ENCODE measurements at places on chromosomes 3 and 15.
A peak's percentile ranks its signal among the peaks of the same experiment; 100 is the strongest.

- no peak for DNase-seq
Measured at GRCh38 chr3:126573492-126574117, 14.9 kb upstream of the C3orf22 start.

DNA sequence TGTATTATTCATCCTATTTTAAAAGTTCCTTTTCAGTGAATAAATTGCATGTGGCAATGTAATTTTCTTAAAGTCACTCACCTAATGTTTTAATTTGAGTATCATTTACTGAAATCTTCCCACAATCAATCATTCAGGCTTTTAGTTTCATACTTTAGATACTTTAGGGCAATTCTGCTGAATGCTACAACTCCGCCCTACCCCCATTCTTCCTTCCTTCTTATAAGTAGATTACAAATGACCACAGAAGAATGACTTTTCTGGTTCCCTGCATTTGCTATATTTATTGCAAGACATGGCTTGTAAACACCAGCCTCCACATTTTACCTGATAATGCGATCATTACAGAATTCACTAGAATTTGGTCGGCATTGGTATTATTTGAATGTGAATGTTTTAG, 1061.9 kb downstream of the FHIT start:
- DNase-seq, result no peak

GRCh38 chr15:26772154-26773066, at the start of gene GABRB3:
TSS of gene GABRB3 (minus strand) at chr15:26773066.
- DNase-seq, result no peak

- DNase-seq, result no peak
Measured at GRCh38 chr3:135806317-135806716, 159.2 kb upstream of the PPP2R3A start.

GRCh38 chr15:34439878-34440277, 2.3 kb upstream of the GOLGA8A start:
- DNase-seq, result no peak

- DNase-seq, result no peak
Measured at GRCh38 chr3:99878005-99878404, 60.3 kb downstream of the CMSS1 start.

DNA sequence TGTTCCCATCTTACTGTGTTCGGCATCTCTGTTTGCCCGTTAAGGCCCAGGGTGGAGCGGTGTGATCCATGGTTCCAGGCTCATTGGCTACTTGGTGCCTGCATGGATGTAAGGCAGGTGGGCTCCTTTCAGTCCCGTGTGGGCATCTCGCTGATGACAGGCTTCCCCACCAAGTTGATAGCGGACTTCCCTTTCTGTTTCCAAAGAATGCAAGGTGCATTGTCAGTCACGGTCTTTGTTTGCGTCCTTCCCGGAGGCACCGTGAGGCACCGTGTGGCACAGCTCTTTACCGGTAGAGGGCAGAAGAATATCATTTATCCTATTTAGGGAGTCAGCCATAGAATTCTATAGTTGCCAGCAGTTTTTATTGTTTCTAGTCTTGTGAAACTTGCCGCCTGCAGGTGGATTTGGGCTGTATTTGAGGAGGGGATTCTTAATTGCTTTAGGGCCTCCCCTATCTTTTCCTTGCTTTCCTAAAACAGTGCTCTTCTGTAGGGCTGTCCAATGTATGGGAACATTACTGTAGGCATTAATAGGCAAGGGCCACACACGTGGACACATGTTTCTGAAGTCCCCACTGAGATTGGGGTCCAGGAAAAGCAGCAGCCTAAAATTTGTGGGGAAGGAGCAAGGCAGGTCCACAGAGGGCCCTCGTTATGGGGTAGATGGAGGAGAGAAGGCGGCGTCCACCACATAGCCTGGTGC, 244.1 kb downstream of the SLCO3A1 start:
- DNase-seq, result peak; percentile 22

DNA sequence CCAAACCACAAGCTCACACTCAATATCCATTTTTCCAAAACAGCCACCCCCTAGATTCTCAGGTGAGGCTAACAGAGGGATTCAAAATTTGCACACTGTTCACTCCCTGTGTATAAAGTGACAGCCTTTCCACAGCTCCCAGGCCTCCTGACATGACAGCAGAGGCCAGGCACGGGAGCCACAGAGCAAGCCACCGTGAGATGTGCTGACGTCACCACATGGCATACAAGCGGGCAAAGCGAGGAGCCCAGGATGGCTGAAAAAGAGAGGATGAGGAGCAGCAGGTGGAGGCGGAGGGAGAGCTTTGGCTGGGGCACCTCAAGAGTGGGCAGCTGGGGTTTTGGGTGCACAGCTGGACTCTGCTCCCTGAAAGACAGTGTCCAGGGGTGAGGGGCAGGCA, 27.1 kb downstream of the EHD4 start:
- DNase-seq, result no peak

DNA sequence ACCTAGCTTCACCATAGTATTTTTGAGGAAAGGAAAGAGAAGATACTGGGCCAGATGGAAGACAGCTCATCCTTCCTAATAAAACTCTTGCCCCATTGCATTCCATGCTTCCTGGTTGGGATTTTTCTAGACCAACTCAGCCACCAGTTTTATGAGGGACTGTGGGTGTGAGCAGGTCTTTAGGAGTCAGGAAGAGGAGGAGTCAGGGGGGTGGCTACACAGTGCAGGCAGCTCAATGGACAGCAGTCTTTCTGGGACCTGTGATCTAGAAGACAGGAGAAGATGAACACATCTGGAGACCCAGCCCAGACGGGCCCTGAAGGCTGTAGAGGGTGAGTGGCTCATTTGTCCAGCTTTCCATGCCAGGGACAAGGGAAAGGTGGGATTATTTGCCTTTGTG, at the start of gene NOX5:
NOX5 (plus strand) TSS at position 242 of the 400 bp plus-strand sequence; CDS start at position 283, 41 bp downstream.
- DNase-seq, result no peak

GRCh38 chr3:126313580-126314304, 43.5 kb downstream of the KLF15 start:
- no peak for DNase-seq

- DNase-seq, result no peak
Measured at GRCh38 chr15:91553196-91553854, 300.2 kb upstream of the SLCO3A1 start.

Measured in hippocampal formation (tissue), 2 donors.